Sigmoid colon (tissue), 7 donors: ENCODE measurements at places on chromosomes 7 and 10. TPM values are rescaled to one million over a fixed set of nuclear protein-coding genes. Genes with fewer than 3 reads are reported as not detected.

DNA sequence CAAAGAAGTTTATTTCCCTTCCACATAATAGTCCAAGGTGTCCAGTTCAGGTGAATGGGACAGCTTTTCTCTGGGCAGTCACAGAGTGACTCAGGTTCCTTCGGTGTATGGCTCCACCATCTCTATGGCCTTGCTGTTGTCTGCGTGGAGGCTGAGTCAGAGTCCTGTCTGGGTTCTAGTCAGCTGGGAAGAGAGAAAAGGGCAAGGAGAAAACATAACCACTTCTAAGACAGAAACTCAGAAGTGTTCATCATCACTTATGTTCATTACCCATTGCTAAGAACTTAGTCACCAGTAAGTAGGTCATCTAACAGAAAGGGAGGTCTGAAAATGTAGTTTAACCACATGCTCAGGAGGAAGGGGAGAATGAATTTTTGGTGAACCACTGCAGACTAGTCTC is 32.4 kb upstream of the CCDC7 start:
- H3K27me3 ChIP-seq = no peaks in the 10 kb centered on the region
- peak overlapping the region; percentile 70 for H3K27ac ChIP-seq
- H3K4me3 ChIP-seq = no peak overlapping the region
- no peaks in the 10 kb centered on the region for H3K36me3 ChIP-seq

GRCh38 chr7:21430575-21430954 is 2.7 kb downstream of the SP4 start:
- H3K27ac ChIP-seq = no peak overlapping the region
- no peaks in the 10 kb centered on the region for H3K27me3 ChIP-seq
- DNase-seq = no peak
- peaks cover 35% of the 10 kb centered on the region for H3K4me1 ChIP-seq

Gene GARIN1A
- 0.49 TPM for total RNA-seq

DNA sequence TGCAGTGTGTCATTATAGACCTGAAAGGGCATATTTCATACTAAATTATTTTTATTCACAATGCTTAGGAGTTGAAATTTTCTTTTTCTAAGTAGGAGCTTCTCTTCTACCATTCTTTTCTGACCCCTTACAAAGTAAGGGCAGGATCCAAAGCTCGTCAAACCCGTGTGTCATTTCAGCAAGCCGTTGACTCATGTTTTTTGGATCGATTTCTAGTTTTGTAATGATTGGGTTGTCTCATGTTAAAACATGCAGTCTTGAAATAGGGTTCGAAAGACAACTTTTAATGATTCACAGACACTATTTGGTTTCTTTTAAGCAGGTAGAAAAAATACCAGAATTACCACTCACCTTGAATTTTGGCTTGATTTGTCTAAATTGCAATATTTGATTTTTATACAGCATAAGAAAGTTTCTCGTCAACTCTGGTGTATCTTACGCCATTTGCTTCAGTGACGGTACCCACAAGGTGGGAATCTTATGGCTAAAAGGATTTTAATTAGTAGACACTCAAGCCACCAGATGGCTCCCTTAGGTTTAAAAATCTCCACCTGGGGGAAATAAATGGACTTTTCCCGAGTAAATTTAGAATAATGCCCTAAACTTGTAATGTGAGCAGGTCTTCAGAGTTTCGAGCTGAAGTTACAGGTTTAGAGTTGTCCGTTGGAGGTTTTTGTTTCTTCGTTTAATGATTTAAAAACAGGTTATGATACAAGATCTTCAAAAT is 283.4 kb downstream of the CCDC3 start:
- H3K27me3 ChIP-seq = no peaks in the 10 kb centered on the region
- H3K4me3 ChIP-seq = no peak overlapping the region
- H3K4me1 ChIP-seq = no peaks in the 10 kb centered on the region
- no peak for DNase-seq
- H3K36me3 ChIP-seq = no peaks in the 10 kb centered on the region

DNA sequence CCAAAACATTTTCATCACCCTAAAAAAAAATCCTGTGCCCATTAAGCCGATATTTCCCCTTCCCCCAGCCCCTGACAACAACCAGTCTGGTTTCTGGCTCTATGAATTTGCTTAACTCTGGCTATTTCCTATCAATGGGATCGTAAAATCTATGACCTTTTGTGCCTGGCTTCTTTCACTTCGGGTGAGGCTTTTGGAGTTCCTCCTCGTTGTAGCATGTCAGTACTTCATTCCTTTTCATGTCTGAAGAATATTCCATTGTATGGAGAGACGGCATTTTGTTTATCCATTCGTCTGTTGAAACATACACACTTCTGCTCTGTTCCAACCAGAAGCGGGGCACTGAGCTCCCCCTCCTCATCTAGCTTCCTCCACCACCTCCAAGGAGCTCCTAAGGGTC is 29.5 kb downstream of the TACC2 start:
- no peaks in the 10 kb centered on the region for H3K27me3 ChIP-seq
- H3K27ac ChIP-seq = peak overlapping the region; percentile 81
- peak overlapping the region; percentile 17 for H3K4me3 ChIP-seq
- DNase-seq = no peak
- peaks cover 41% of the 10 kb centered on the region for H3K4me1 ChIP-seq
- H3K36me3 ChIP-seq = no peaks in the 10 kb centered on the region

DNA sequence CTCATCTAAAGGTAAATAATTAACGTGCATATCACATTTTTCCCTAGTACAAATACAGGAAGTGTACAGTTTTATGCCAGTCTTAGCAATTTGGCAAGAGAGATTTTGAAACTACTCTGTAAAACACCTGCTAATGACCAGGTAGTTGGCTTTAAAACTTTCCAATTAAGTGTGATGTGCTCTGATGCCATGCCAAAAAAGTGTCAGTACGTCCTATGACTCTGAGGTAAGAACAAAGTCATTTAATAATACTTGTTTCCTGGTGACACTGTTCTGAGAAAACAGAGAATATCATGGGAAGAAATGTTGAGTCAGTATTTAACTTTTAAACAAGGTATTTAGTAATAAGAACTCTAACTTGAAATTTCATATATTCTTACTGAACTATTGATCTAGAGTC is 9.6 kb downstream of the PDZD8 start:
- no peak overlapping the region for H3K4me3 ChIP-seq
- no peaks in the 10 kb centered on the region for H3K27me3 ChIP-seq
- no peak overlapping the region for H3K27ac ChIP-seq
- no peaks in the 10 kb centered on the region for H3K36me3 ChIP-seq
- DNase-seq = no peak
- peaks cover 39% of the 10 kb centered on the region for H3K4me1 ChIP-seq

GRCh38 chr7:28804157-28804556 is 154.0 kb downstream of the TRIL start:
- H3K27me3 ChIP-seq = no peaks in the 10 kb centered on the region
- no peaks in the 10 kb centered on the region for H3K4me1 ChIP-seq
- H3K27ac ChIP-seq = no peak overlapping the region
- DNase-seq = no peak
- peaks cover 6% of the 10 kb centered on the region for H3K36me3 ChIP-seq

Gene ZNF12
- total RNA-seq = 24.1 TPM

Gene PTPN20
- not detected for total RNA-seq

DNA sequence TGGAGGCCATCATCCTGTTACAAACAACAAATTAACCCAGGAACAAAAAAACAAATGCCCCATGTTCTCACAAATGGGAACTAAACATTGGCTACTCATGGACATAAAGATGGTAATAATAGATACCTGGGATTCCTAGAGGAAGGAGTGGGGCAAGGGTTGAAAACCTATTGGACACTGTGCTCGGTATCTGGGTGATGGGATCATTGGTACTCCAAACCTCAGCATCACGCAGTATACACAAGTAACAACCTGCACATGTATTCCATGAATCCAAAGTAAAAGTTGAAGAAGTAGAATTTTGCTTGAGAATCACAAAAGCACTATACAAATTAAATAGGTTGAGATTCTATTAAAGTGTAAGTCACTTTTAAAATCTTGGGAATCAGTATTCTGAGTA is 16.7 kb downstream of the GHITM start:
- H3K4me1 ChIP-seq = no peaks in the 10 kb centered on the region
- no peak overlapping the region for H3K27ac ChIP-seq
- H3K4me3 ChIP-seq = no peak overlapping the region
- H3K27me3 ChIP-seq = no peaks in the 10 kb centered on the region
- H3K36me3 ChIP-seq = peaks cover 1% of the 10 kb centered on the region

Gene LAMB4
- total RNA-seq = not detected

DNA sequence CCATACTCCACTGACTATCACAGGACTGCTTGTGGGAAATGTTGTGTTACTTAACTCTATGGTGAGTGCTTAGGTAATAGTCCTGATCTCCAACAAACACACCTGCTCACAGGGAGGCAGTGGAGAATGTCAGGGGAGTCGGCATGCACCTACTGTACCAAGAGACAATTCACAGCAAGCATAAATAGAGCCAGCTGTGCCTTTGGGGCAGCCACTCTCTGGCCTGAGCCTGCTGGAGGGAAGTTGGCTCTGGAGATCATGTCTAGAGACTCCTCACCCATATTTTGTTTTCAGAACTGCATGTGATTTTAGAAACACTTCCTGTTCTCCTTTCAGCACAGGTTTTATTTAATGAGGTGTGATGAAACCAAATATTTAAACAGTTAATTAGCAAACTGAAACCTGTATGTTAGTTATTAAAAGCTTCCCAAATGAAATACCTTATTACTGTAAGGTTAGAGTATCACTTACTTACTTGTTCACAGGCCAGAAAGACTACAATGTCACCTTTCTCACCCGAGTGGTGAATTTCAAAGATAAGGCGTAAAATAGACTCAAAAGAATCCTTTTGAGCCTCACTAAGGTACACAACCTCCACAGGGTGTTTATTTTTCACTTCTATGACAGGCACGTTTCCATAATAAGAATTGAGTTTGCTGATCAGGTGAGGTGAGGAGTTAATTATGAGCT is 21.8 kb downstream of the DHX32 start:
- H3K27me3 ChIP-seq = no peaks in the 10 kb centered on the region
- no peaks in the 10 kb centered on the region for H3K4me1 ChIP-seq
- no peak for DNase-seq
- peaks cover 39% of the 10 kb centered on the region for H3K36me3 ChIP-seq
- no peak overlapping the region for H3K4me3 ChIP-seq

- H3K4me3 ChIP-seq = no peak overlapping the region
- no peaks in the 10 kb centered on the region for H3K27me3 ChIP-seq
- H3K27ac ChIP-seq = no peak overlapping the region
Measured at GRCh38 chr7:104789780-104790179, 224.2 kb upstream of the KMT2E start.

Gene MCM10
- 0.36 TPM for total RNA-seq

GRCh38 chr10:88361995-88362807 is 220.9 kb downstream of the RNLS start:
- no peaks in the 10 kb centered on the region for H3K27me3 ChIP-seq
- H3K4me1 ChIP-seq = no peaks in the 10 kb centered on the region
- no peaks in the 10 kb centered on the region for H3K36me3 ChIP-seq
- H3K27ac ChIP-seq = no peak overlapping the region
- no peak overlapping the region for H3K4me3 ChIP-seq

Gene BEND7
- total RNA-seq = 20.9 TPM
